Pons (tissue), 1 donor: ENCODE measurements at places on chromosomes 5 and 9.

- no peak for DNase-seq
Observed at GRCh38 chr5:133331941-133332340, 280.1 kb downstream of the HSPA4 start.

DNA sequence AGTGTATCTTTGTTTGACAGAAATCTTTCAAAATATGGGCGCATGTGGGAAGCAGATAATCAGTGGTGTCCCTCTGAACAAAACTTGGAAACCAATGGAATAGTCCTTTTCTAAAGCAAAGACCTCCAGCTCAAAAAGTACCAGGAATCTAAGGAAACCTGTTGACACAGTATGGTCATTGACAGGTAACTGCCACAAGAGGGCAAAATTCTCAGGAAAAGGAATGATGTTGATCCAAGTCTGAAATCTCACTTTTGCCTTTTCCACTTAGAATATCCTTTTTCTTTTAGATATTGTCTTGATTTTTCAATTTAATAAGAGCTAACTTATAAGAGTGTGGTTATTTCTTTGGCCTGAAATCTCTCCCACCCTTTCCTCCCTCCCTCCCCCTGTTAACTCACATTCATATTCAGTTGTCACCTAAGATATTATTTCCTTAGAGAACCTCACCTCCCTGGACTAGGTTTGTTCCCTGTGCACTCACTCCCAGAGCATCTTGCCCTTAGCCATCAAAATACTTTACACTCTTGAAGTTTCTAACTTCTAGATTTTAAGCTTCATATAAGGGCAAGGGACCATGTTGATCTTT lies 59.0 kb upstream of the BARX1 start:
- DNase-seq = peak; percentile 31

GRCh38 chr5:133754575-133755169 lies 142.3 kb upstream of the FSTL4 start:
- DNase-seq = peak; percentile 24

DNA sequence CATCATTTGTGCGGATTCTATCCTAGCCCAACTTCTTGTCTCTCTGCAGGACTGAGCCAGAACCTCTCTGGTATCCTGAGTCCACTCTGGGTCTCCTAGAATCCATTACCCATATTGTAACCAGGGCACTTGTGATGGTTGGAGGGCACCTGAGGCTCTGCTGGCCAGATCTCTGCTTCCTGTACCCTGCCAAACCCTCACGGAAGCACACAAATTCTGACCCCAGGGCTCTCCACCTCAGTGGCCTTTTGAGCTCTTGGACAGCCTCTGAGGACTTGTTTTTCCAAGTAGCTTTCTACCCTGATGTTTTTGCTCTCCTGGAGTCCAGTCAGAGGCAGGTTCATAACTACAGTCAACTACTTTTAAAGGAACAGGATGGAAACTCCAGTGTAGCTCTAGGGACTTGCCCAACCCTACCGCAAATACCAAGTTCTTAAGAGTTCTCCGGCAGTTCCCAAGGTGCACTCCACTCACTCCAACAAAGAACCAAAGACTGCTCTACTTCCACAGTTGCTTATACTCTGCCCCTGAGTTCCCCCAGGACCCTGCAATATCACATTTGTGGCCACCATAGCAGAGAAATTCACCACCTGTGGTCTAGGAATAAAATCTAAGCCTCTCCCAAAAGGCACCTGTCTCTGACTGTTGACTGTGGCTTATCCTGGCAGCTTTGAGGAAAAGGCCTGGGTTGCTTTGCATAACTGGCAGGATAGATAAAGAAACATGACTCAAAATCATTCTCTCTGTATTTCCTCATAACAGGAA lies 9.6 kb downstream of the PIP5K1B start:
- DNase-seq = no peak

GRCh38 chr5:133122711-133123110 lies 70.9 kb downstream of the HSPA4 start:
- no peak for DNase-seq
